M059J (cell line): ENCODE measurements at places on chromosomes 2 and 18.
A peak's percentile ranks its signal among the peaks of the same experiment; 100 is the strongest.

- no peak for DNase-seq
These were observed 92.1 kb downstream of the MYCN start for GRCh38 chr2:16032282-16033031.

GRCh38 chr18:8865934-8866333 lies 160.6 kb downstream of the MTCL1 start:
- no peak for DNase-seq

DNA sequence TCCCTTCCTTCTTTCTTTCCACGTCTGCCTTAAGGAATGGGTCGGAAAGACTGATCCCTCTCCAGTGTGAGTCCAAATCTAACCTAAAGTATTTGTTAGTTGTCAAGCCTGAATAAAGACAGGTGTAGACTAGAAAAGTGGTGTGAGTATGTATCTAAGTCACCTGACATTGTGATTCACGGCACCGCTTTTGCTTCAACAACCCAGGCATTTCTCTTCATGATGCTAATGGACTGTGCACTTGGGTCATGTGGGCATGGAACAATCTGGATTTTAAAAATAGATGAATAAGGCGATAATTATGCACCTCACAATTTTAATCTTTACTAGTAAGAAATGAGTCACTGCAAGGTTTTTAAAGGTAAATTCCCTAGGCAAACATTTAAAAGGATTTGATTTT lies 107.5 kb downstream of the LIPG start:
- DNase-seq: no peak

- no peak for DNase-seq
These were observed 16.8 kb downstream of the AFF3 start for GRCh38 chr2:100125626-100126025.

GRCh38 chr2:196742216-196742615 lies 57.3 kb downstream of the GTF3C3 start:
- no peak for DNase-seq

DNA sequence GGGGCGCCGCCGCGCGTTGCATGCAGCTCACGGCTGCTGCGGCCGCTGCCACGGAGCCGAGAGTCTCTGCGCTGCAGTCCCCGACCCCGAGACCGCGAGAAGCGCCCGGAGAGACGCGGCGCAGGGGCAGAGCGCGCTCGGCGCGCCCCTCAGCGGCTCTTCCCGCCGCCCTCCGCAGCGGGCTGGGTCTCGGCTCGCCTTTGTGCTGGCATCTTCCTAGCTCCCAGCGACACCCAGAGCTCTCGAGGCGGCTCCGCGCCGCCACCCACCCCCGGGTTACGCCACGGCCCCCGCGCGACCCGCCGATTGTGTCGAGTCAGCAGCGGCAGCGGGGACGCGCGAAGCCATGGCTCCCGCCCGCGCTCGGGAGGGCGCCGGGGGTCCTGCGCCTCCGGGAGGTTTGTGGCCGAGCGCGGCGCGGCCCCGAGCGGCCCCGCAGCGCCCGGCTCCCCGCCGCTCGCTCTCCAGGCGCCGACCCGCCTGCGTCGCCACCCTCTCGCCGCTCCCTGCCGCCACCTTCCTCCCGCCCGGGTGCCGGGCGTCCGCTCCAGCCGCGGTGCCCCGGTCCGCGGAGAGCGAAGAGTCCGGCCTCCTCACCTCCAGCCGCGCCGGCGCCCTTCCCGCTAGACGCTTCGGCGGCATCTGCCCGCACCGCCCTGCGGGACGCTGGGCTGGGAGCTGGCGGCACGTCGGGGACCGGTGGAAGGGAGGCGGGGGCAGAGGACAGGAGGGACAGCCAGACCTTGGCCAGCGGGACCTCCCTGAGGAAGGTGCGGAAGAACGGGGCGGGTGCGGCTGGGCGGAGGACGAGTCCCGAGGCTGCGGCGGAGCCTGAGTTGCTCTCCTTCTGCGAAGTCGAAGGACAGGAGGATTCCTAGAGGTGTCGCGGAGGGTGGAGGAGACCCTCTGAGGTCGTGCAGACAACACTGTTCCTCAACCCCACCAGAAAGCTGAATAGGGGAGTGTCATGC lies 46.3 kb upstream of the CCDC150 start:
- DNase-seq: peak; percentile 66

DNA sequence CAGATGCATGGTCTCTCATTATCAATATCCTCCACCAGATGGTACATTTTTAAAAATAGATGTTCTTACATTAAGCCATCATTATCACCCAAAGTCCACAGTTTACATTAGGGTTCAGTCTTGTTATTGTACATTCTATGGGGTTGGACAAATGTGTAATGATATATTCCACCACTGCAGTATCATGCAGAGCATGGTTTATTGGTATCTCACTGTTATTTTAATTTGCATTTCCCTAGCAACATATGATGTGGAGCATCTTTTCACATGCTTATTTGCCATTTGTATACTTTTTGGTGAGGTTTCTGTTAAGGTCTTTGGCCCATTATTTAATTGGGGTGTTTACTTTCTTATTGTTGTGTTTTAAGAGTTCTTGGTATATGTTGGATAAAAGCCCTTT lies 95.7 kb downstream of the PTH2R start:
- no peak for DNase-seq

- peak; percentile 92 for DNase-seq
These were observed 379.0 kb downstream of the SETBP1 start for GRCh38 chr18:45059695-45060094.

DNA sequence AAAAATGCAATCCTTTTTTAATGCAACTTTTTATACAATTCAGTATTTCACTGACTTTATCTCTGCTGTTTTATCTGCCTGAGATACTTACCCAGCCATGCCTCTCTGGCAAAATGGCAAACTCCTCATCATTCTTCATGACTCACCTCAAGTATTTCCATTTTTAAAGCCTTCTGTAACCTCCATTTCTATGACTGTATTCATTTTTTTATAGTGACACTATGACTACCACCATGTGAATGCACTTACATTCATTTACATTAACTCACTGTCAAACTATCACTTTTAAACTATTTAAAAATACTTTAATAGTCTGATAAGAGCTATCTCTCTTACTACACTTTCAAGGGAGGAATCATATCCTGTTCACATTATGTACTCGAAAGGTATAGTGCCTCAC lies 99.4 kb upstream of the SCN7A start:
- peak; percentile 39 for DNase-seq

- no peak for DNase-seq
These were observed 151.5 kb downstream of the MTCL1 start for GRCh38 chr18:8856769-8857393.
